ENCODE measurements at places on chromosomes 12 and 14.

GRCh38 chr12:125097427-125097826 is 32.2 kb downstream of the AACS start:
- DNase-seq, result no peak

DNA sequence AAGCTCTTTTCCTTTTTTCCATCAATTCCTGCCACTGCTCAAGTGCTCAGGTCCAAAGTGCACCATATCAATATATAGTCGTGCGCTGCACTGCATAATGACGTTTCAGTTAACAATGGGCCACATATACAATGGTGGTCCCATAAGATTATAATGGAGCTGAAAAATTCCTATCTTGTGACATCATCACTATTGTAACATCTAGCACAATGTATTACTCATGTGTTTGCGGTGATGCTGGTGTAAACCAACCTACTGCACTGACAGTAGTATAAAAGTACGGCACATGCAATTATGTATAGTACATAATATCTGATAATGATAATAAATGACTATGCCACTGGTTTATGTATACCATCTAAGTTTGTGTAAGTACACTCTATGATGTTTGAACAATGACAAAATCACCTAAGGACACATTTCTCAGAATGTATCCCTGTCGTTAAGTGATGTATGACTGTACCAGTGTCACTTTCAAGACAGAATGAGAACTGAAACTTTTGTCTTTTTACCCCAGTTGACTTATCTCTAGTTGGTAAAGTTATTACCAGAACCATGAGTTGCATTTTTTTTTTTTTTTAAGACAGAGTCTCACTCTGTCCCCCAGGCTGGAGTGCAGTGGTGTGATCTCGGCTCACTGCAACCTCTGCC is 53.7 kb upstream of the INSM2 start:
- DNase-seq, result no peak

DNA sequence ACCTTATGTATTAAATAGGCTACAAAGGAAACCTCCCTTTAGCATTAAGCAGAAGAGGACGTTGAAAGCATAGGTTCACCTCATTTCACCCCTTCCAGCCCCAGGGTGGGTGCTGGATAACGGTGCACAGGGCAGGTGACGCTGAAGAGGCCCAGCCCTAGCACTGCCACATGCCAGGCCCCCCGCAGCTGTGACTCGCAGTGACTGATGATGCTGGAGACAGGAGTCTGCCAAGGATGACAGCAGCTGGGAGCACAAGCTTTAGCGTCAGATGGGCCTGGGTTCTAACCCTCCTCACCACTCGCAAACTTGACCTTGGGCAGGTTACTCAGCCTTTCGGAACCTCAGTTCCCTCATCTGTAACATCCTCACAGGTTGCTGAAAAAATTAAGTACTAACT is 76.7 kb downstream of the TBK1 start:
- no peak for DNase-seq

- DNase-seq, result no peak
These were observed 27.4 kb downstream of the PCNX1 start for GRCh38 chr14:70934502-70935134.

DNA sequence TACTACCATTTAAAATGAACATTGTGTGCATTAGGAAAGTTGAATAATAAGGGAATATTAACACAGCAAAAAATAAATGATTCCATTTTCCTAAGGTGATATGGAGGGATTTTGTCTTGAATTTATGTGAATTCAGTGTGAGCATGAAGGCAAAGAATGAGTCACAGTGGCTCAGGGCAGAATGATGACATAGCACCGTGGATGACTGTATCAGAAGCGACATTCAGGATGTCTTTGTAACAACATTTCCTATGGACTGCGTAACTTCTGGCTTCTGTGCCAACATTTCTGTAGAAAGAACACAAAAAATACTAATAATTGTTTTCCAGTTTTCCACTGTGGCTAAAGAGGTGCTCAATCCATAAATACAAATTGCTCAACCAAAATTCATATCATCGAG is 54.6 kb downstream of the TTC8 start:
- DNase-seq, result no peak

DNA sequence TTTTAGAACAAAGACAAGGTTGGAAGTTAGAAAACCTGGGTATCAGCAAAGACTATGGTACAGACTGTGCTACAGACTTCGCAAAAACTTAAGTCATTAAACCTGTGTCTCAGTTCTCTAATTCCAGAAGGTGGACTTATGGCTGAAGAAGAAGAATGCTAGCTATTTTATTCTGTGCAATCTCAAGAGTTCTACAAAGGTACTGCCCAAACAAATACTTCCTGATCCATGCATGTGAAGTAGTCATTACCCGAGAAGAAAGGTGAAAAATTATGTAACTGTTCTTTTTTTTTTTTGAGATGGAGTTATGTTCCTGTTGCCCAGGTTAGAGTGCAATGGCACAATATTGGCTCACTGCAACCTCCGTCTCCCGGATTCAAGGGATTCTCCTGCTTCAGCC is 45.5 kb upstream of the SLC2A3 start:
- DNase-seq, result no peak

DNA sequence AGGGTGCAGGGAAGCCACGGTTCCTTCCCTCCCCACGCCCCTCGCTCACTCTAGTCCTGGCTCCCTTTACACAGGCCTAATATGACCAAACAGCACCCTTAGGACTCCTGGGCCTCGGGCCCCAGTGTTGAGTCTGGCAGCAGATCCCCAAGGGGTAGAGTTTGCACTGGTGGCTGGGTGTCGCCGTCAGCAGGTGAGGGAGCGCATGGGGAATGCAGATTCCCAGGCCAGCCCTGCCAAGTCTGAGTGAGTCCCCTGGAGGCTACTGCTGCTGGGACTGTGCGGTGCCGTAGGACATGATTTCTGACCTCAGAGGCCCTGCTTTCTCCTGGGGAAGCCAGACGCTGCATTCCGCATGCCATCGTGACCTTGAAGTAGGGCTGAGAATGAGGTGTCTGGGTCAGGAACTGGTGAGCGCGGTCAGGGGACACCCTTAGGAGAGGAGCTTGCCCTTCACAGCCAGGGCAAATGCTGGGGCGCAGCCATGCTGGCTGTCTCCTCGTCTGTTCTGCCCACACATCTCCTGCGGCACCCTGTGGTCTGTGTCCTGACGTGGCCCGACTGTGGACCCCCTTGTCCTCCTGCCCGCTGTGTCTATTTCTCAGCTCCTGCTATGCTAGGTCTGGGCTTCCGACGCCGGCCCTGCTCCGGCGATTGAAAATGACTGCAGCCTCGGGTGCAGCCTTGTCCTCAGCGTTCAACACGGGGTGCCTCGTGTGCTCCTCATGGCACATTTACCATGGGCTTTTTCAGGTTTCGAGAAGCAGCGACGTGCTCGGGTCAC is 37.6 kb upstream of the PRMT8 start:
- peak; percentile 30 for DNase-seq

GRCh38 chr12:122395319-122395718 is 27.1 kb downstream of the CLIP1 start:
- DNase-seq, result no peak

DNA sequence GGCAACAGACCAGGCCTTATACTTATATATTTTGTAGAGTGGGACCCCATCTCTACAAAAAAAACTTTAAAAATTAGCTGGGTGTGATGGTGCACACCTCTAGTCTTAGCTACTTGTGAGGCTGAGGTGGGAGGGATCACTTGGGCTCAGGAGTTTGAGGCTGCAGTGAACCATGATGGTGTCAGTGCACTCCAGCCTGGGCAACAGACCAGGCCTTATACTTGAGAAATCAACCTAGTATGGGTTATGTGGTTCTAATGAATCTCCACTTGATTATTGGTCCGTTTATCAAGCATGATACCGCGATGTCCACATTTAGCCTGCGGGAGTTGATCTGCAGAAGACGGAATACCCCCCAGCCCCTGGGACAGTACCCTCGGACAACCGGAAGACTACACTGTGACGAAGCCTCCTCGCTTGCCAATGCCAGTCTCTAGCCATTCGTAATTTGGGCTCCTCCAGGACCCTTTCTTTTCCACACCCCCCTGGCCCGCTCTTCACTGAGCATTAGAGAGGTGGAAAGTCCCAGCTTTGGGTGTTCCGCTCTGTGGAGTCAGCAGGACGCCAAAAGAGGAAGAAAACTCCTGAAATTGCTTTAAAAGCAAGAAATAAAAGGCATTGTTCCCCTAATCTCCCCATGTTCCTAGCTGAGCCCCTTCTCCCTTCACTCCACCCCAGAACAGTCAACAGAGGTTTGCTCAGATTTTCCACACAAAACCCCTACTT is 19.4 kb downstream of the LTBP2 start:
- DNase-seq, result no peak

- no peak for DNase-seq
These were observed 263.6 kb downstream of the FLRT2 start for GRCh38 chr14:85793533-85793932.

Data from H9 (cell line).